ENCODE measurements at places on chromosomes 2 and 18.

- no peak for DNase-seq
Observed at GRCh38 chr2:20241973-20242726, 17.2 kb upstream of the SDC1 start.

DNA sequence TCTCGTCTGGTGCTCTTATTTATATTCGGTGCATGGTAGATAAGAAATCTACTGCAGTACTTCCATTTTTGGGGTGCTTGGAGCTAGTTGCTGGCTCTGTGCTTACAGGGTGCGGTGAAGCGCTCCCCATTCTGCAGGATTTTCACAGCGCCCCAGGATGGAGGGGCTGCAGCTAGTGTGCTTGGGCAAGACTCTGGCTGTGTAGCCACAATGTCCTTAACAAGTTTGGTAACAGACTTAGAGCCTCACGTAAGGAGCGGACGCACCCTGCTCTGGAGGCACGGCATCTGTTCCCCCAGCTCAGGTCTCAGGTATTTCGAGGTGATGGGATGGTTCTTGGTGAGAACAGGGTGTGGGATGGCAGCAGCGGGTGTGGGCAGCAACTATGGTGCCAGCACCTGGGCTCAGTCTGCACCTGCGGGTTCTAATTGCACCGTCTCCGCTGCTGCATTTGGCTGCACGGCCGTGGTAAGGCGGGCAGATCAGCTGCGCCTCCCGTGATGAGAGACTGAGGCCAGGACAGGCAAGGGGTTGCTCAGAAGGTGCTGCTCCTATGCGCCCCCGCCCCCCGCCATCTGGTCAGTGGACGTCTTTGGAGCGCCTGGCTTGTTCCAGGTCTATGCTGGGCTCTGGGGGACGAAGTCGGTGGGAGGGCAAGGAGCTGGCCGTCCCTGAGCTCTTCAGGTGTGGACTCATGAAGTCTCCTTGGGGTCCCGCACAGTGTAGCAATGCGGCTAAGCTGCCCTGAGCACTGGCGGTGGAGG is 20.1 kb upstream of the ALLC start:
- DNase-seq: no peak

DNA sequence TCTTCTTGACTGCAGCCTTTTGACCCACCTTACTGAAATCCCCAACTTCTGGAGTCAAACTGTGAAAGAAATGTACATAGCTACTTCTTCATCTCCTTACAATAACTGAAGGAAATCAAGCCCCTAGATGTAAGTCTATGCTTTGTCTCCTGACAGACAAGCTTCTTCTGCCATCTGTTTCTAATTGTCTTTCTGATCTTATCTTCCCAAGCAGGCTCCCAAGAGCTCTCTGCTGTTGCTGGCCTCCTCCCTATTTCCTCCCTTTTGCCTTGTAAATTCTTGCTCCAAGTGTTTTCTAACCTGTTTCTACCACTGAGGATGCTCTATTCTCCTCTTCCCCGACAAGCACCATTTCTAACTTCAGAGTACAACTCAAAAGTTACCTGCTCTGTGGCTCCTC is 77.4 kb upstream of the OSR1 start:
- DNase-seq: no peak

- DNase-seq: no peak
Observed at GRCh38 chr2:174694196-174694878, 69.9 kb downstream of the CHRNA1 start.

GRCh38 chr2:99987160-99987559 is 155.2 kb downstream of the AFF3 start:
- no peak for DNase-seq

All from hypothalamus (tissue), 51 donors.